Stimulated activated CD4-positive, alpha-beta T cell treated with anti-CD3 and anti-CD28 coated beads, Interleukin-4, amount 100 ng/mL, for 4 hours (primary cell): ENCODE measurements at places on chromosomes 7 and 10.
A peak's percentile ranks its signal among the peaks of the same experiment; 100 is the strongest.

- DNase-seq, result peak; percentile 85
These were observed 984 bp downstream of the SMURF1 start for GRCh38 chr7:99142727-99143520.

DNA sequence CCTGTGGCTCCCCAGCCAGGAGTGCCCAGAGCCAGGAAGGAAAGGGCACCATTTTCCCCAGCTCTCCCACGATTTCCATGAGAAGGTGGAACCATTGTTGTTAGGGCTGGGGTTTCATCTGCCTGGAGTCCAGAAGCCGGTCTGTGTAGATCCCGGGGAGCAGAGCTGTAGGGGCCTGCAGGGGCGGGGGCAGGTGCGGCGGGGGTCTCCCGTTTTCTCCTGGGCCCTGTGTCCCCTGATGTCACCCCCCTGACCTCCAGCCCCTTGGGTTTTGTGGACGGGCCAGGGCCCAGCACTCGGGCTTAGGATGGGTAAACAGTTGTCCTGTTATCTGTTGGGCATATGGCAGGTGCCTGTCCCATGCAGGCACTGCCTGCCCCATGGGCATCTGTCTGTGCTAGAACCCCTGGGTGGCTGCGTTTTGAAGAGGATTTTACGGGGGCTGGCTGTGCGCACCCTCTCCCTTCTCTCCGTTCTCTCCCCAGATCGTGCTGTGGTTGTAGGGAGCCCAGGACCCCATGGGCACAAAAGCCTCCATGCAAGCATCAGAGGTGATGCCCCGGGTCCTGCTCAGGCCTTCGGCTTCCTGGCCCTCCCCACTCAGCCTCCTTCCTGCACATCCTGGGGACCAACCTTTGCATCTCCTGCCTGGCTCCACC is 158.8 kb downstream of the WDR37 start:
- DNase-seq, result no peak

GRCh38 chr7:32890010-32890792 is 1.4 kb downstream of the KBTBD2 start:
- DNase-seq, result peak; percentile 26

GRCh38 chr10:104424719-104425118 is 71.1 kb downstream of the CFAP58 start:
- no peak for DNase-seq

- no peak for DNase-seq
These were observed 1012.8 kb downstream of the LRMDA start for GRCh38 chr10:76444034-76444800.

DNA sequence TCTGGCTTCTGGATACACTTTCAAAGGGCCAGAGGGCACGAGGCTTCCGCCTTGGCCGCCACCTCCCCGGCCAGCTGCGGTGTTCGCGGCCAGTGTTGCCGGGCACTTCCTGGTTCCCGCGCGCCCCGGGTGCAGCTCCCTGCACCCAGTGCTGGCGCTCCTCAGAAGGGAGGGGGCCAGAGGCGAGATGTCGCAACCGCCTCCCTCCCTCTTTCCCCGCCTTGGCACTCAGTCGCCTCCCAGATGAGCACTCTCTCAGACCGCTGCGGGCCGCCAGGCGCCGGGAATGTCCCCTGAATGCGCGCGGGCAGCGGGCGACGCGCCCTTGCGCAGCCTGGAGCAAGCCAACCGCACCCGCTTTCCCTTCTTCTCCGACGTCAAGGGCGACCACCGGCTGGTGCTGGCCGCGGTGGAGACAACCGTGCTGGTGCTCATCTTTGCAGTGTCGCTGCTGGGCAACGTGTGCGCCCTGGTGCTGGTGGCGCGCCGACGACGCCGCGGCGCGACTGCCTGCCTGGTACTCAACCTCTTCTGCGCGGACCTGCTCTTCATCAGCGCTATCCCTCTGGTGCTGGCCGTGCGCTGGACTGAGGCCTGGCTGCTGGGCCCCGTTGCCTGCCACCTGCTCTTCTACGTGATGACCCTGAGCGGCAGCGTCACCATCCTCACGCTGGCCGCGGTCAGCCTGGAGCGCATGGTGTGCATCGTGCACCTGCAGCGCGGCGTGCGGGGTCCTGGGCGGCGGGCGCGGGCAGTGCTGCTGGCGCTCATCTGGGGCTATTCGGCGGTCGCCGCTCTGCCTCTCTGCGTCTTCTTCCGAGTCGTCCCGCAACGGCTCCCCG is at the start of gene FFAR4:
Gene FFAR4 (plus strand): TSS at position 231 of the 842 bp plus-strand sequence. CDS start 56 bp downstream, at position 287.
- no peak for DNase-seq

DNA sequence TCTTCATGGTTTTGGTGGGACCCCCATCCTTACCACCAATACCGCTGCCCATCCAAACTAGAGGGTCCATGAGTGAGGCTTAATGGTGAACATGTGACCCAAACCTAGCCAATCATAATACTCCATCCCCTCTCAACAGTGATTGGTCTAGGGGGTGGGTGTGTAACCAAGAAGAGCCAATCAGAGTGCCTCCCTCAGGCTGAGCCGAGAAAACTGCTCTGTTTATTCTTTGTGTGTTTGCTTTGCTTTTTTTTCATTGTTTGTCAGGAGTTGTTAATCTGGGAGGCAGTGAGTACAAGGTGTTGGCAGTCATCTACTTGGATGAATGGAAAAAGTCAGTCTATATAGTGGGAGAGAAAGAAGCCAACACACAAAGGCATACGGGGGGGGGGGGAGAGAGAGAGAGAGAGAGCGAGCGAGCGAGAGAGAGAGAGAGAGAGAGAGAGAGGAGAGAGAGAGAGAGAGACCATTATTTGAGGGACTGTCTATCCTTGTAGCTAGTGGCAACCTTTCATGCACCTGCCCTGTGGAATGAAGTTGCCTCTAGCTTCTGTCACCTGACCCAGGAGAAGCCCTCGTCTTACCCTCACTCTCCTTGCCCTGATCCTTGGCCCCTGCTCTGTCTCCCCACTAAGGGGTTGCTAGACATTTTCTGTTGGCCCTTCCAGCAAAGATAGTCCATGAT is 441.7 kb downstream of the TYW1 start:
- no peak for DNase-seq

DNA sequence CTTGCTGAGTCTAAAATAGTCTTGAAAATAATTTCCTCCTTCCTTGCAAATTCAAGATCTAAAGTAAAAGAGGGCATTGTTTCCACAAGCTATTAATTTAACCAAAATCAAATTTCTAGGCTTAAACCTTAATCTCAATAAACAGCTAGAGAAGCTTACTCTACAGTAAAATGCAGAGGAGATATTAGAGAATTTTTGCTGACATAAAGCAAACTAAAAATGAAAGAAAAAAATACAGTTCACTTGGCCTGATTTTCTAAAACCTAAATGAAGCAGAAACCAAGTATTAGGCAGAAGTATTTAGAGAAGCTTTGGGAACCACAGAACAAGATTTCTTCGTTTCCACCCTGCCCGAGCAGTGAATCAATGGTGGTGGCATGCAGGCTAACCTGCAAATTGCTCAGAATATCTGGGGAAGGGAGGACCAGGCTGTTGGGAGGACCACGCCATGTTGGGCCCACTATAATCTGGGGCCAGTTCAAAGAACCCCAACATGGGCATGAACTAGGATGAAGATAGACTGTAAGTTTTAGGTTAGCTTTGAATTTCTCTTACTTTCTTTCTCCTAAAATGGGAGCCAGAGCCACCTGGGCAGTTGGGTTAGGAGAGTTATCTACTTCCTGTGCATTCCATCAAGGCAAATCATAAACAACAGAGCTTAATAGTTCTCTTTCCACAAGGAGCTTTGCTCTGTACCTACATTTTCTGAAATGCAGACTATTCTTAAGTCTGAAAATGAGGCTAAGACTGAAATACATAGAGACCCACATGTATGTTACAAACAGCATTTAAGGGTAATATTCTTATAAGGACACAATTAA is 4.1 kb downstream of the LAMB1 start:
- DNase-seq, result no peak

- no peak for DNase-seq
These were observed 51.7 kb upstream of the CAMK2B start for GRCh38 chr7:44377134-44377463.

- DNase-seq, result no peak
These were observed 2.8 kb downstream of the FAM180A start for GRCh38 chr7:135745703-135746312.

DNA sequence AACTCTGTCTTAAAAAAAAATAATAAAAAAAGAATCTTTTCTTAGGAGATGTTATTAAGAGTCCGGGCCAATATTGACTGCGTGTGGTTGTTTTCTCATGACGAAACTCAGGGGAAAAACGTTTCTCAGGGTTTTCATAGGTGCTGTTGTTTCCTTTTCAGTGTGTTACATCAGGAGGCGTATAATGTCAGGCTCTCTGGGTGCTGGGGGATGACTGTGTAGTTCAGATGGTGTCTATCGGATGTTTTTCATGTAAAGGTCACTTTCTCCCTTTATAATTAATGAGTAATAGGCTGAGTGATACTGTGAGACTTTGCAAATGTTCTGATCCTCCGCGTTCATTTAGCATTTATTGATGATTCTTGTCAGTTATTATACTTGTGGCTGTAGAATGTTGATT is 84.1 kb downstream of the TAF3 start:
- DNase-seq, result no peak

DNA sequence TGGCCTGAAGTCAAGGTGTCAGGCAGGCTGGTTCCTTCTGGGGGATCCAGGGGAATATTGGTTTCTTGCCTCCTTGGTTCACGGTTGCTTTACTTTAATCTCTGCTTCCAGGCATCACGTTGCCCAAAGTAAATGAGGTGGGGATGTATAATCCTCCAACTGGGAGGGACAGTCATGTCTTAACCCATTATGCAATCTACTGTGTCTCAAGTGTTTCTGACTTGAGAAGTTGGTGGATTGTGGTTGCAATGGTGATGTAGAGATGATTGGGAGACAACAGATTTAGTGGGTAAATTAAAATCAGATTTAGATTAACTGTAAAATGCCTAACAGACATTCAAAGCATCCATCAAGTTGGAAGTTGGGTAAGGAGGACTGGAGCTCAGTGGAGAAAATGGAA is 32.7 kb downstream of the TBXAS1 start:
- no peak for DNase-seq

GRCh38 chr10:46321770-46322169 is 35.0 kb downstream of the ANTXRL start:
- DNase-seq, result no peak

DNA sequence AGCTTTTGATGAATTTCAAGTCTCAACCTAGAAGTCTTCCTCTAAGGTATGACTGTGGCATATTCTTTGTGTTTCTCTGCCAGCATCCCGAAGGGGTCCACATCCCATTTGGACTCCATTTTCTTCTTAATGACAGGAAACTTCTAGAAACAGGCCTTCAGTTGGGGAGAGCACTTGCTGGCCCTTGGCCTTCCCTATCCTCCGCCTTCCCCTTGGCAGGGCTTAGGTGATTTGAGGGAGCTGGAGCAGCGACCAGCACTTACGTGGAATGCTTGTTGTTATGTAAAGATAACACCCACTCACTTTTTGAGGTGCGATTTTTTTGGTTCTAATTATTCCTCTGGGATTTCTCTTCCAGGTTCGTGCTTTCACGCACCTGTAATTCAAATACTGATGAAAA is 42.9 kb upstream of the ZNF716 start:
- DNase-seq, result no peak

DNA sequence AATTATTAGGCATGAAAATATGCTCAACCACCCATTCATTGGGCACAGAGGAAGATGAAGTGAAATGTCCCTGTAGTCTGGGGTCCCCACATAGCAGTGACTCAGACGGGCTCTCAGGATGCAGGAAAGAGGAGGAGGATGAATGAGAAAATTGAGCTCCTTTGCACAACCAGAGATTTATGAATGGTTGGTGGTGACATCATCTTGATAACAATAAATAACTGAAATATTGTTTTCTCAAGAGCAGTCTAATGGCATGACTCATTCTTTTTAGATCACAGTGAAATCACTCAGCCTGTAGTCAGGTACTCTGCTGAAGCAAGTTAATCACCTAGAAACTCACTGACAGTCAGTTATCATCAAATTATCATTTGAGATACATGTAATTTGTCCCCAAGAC is 254.1 kb downstream of the RELN start:
- no peak for DNase-seq

DNA sequence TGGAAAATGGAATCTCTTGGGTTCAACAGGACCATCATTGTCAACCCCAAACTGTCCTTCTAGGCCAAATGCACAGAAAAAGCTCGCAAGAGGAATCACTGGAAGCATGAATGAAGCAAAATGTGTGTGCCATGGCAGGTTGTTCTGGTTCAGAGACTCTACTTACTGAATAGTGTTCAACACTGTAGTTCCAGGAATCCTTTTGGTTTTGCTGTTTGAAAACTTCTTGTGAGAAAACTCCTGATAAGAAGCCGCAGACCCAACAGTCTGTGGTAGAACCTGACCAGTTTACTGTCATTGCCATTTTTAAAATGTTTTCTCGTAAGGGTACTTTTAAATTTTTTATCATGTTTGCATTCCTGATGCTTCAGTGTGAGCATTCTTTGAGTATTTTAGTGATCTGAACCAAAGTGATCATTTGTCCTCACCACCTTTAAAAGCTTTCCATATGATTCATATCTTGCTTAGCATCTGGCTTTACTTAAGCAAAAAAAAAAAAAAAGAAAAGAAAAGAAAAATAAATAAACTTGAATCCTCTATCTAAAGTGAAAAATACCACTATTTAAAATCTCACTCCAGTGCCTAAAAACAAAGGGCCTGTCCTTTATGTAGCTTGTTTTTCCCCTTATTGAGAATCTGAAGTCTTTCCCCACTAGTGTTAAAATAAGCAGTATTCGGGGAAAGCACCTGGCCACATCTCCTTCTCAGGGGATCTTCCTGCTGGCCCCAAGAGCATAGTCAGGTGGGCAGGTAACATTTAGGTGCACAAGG is 92.4 kb downstream of the WNT2 start:
- DNase-seq, result no peak

GRCh38 chr10:22280078-22280477 is 36.1 kb upstream of the COMMD3 start:
- DNase-seq, result no peak

DNA sequence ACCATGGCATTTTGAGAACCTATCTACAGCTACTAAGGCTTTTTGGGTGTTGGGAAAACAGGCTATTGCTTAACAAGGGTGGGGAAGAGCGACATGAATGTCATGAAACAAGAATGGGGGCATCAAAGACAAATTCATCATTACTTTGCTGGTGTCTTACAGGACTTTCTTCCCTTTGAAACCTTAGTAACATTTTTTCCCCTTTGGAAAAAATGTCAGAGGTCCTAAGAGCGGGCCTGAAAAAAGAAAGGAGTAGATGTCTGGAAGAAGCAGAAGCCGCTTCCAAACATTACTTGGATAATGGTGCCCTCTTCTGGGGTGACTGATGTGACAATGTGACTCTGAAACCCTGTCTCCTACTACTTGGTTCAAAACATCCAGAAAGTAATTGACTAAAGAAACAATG is 3.8 kb upstream of the DDX50 start:
- DNase-seq, result no peak

GRCh38 chr10:103643381-103643780 is 149.9 kb downstream of the NEURL1 start:
- no peak for DNase-seq

- no peak for DNase-seq
These were observed 46.2 kb upstream of the DLX6 start for GRCh38 chr7:96959135-96959534.

DNA sequence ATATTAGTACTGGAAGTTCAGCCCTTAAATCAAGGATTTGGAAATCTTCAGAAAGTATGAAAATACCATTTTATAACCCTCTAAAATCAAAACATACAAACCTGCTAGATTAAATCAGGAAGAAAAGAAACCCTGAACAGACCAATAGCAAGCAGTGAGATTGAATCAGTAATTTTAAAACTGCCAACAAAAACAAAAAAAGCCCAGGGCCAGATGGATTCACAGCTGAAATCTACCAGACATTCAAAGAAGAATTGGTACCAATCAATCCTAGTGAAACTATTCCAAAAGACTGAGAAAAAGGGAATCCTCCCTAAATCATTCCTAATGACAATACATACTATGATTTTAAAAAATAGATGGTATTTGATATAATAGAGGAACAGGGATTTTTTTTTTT is 70.1 kb downstream of the MCU start:
- DNase-seq, result no peak
